ENCODE measurements at places on chromosomes 6 and 20. TPM values are rescaled to one million over a fixed set of nuclear protein-coding genes. Genes with fewer than 3 reads are reported as not detected.

SPINT4 gene
- not detected for total RNA-seq

GJA1 gene
- total RNA-seq = 213 TPM

RGS17 gene
- 3.2 TPM for total RNA-seq

MDFI gene
- 9.3 TPM for total RNA-seq

HSD17B8 gene
- 2.7 TPM for total RNA-seq

DNA sequence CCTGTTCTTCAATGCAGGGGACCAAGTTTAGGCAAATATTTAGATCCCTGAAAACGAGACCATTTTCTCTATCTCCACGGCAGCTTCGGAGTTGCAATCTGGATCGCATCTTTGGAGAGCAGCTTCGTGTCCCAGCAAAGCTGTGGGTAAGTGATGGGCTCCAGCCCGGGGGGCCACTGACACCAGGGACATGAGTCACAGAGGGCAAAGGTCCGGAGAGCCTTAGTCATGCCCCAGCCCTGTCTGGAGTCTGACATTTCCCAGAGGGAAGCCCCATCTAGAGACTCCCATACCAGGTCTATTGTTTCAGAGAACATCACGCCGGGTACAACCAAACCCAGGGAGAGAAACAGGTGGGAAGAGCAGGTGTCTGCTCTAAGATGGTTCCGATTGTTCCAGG, 95.9 kb downstream of the NFATC2 start:
- DNase-seq = no peak

DNA sequence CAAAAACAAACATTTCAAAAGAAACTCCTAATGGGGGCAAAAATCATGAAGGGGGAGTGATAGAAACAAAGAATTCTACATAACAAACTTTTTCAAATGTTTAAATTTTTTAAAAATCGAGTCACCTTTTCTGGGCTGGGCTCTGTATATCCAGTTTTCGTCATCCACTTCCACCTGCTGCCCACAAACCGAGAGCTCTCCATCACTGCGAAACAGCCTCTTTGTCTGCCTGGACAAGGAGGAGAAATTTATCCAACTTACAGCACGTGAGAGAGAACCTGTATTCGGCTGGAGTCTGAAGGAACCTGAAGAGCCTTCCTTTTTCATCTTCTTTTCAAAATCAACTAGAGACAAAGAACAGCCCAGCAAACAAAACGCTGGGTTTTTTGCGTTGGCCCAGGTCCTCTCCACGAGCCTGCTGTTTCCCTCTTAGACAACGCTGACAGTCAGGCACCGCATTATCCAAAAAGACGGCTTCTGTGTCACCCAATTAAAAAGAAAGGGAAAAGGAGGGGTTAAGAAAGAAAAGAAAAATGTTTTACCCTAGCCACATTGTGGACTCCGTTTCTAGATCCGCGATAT, 72.4 kb upstream of the NHSL1 start:
- no peak for DNase-seq

DNA sequence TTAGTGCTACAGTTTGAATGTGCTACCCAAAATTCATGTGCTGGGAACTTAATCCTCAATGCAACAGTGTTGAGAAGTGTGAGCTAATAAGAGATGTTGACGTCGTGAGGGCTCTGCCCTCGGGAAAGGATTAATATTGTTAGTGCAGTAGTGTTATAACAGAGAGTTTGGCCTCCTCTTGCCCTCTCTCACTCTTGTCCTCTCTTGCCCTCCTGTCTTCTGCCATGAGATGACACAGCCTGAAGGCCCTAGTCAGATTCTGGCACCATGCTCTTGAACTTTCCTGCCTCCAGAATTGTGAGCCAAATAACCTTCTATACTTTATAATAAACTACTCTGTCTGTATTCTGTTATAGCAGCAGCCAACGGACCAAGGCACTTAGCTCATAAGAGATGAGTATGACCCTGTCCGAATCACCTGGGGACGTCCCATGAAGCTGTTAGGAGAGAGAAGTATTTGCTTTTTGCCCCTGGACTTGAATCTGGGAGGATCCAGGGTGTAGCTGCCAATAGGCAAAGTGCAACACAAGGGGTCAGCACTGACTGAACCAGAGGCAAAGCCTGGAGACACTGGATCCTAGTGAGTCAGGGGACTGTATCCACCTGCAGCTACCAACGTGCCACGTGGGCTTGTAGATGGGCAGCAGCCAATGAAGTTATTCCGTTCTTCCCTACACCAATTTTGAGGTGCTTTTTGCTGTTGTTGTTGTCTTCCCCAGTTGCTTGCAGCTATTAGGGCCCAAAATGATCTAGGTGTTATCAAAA, 233.7 kb downstream of the THBS2 start:
- DNase-seq = no peak

- no peak for DNase-seq
Observed at GRCh38 chr6:15430931-15431405, 185.1 kb downstream of the JARID2 start.

DNA sequence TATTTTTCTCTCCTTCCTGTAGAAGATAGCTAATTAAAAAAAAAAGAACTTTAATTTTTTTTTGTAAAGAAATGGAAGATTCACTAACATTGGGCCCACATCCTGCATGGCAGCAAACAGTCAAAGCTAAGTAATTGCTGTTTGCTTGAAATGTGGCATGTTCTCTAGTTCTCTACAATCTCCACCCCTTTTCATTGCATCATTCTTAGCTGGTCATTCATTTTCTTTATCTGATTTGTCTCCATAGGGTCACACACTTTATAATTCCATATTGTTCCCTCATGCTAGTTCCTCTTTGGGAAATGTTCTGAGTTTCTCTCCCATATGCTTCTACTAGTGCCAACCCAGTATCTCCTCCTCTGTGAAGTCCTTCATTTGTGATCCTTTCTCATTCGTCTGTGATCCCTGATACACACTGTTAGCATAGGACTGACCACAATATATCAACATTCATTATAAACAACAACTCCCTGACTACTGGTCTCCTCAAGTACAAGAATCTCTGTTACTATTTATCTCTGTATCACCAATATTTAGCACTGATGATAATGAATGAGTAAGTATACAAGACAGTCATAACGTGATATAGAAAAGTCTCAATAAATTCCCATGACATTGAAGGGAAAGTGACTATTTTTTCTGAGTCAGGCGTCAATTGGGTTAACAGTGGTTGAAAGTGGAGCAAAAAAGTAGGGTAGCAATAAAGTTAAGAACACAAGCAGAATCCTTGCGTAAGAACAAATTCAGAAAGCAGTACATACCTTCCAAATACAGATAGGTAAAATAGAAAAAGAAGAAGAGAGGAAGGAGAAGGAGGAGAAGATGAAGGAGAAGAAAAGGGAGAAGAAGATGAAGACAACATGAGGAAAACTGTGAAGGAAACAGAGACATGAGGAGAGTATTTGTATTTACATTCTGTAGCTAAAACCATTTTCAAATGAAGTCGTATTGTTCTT, 33.2 kb upstream of the MYB start:
- no peak for DNase-seq

DNA sequence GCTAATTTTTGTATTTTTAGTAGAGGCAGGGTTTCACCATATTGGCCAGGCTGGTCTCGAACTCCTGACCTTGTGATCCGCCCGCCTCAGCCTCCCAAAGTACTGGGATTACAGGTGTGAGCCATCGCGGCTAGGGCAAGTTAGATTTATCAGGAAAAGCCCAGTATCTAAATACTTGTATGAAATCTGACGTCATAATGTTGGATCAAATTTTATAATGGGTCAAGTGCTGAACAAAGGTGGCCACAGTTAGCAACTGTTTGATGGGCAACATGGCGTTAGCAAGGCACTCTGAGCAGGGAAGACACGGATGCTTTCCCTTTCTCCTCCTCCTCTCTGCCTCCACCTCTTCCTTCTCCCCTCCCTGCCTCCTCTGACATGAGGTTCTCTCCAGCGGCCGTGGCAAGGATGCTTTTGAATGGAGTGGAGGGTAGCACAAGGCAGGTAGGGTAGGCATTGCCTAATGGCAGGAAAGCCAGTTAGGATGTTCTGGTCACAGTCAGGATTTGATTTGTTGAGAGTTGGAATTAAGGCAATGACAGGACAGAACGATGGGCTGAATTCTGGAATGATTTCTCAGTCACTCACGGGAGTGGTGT, 149.6 kb downstream of the BCAS1 start:
- DNase-seq = no peak

- no peak for DNase-seq
Observed at GRCh38 chr6:13763740-13764381, 50.5 kb downstream of the MCUR1 start.

GRCh38 chr6:143251288-143251687, 190.6 kb downstream of the AIG1 start:
- DNase-seq = no peak

GRCh38 chr20:4064144-4064909, 49.0 kb upstream of the RNF24 start:
- peak; percentile 95 for DNase-seq

GRCh38 chr20:62952968-62953838, 694 bp downstream of the SLC17A9 start:
- DNase-seq = peak; percentile 58

DNA sequence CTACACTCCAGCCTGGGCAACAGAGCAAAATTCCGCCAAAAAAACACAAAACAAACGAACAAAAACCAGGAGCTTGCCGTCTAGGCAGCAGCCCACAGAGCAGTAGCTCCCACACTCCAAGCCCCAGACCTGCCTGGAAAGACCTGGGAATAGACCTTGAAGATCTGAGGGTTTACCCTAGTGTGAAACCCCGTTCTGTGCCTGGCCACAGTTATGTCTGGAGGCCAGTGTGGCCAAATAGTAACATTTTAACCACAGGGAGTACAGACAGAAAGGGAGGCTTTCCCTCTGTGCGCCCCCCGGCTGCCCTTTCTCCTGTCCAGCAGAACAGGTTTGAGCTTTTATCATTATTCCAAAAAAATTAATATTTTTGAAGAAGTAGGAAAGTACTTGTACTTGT, 172.4 kb downstream of the QKI start:
- DNase-seq = no peak

DNA sequence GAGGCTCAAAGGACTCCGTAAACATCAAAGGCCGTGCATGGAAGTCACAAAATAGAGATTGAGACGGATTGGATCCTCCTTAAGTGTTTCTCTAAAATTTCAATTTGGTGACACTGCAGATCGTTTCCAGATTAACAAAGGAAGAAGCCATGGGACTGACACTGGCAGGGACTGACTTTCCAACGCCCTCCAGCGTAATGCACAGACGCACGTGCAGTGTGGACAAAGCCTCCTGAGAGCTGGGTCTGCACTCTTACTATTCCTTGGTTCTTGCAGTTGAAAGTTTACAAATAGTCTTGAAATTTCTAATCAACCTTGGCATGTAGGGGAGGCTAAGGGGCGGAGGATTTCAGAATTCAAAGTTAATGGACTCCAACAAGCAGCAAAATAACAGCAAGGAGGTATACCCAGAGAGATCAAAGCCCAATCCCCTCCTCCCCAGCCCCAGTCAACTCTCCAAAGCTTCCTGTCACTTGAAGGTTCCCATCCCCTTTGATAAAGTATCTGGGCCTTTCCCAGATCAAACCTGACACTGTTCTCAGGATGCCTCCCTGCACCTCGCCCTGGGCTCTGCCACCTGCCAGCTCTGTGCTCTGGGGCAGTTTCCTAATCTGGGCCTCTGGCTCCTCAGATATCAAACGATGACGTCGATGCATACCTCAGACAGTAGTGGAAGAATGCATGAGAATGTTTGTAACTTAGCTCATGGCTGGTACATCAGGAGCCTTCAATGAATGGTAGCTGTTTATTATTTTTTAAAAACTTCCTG, 106.5 kb upstream of the TRAF3IP2 start:
- DNase-seq = no peak

DNA sequence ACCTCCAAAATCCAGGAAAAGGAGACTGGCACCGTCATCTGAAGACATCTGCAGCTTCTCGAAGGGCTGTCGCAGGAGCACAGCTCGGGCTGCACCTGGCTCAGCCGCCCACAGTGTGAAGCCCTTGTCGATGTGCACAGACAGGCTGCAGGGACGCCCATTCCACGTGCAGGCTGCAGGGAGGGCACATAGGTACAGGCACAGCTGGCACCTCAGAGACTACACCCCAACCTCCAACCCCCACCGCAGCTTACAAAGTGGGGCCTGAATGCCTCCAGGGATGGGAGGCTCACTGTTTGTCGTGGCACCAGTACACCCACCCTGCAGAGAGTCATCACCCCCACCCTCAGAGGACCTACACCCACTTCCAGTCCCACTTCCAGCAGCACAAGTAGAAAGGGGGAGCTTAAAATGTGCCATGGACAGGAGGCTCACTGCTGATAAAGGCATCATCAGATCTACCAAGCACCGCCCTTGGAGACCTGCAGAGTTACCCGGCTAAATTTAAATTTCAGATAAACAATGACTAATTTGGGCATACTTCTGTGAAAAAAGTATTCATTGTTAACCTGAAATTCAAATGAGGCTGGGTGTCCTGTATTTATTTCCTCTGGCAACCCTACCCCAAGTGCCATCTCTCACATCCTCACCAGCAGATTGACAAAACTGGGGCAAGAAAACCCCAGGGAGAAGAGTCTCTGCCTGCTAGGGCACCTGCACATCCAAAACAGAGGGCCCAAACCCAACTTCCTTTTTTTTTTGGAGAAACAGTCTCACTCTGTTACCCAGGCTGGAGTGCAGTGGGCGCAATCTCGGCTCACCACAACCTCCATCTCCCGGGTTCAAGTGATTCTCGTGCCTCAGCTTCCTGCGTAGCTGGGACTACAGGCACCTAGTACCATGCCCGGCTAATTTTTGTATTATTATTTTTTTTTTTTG, 7.7 kb upstream of the CDK5RAP1 start:
- DNase-seq = peak; percentile 11

DNA sequence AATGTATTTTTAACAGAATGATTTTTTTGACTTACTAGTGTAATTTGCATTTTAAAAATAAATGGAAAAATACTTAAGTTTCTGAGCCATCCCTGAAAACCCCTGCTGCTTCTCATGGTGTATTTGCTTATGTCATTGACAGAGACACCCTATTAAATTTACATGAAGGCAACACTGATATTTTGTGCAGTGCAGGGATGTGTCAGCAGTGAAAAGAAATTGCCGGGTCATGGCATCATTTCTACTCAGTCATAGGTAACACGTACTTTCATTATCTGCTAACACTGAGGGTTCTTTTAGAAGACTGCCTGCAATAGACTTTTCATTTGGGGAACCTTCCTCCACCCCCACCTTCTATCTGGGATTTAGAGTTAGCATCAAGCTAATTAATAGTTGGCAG, 136.7 kb upstream of the RNF217 start:
- DNase-seq = no peak

DNA sequence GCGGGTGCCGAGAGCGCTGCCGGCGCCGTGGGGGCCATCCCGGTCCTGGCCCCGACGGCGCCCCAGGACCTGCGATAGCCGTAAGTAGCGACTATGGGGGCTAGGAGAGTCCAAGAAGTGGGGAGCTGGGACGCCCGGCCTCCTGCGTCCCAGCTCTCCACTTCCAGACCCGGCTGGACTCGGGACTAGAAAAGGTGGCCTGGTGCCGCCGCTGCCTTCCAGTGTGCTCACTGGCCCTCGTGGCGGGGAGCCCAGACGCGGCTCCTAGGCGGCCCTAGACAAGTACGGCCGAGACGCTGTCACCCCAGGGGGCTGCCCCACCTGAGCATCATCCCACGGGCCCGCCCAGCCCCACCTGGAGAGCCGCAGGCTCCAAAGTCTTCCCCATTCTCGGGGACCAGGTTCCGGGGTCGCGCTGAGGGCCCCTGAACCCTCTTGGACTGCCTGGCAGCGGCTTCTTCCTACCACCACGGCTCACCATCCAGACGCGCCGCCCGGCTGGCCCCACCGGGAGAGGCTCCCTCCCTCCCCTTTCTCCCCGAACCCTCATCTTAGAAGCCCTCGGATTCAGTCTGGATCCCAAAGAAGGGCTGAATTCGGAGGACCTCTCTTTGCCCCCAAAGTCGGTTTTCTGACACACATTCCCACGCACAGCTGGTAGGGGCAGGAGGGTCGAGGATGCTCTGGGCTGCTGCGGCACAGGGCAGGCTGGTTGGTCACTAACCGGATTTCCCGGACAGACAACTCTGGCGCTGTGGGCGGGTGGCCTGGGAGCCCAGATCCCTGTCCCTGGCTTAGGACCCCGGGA, 870 bp upstream of the MDFI start:
- DNase-seq = no peak

All from aorta (tissue), 5 donors.